ENCODE measurements at places on chromosomes 16 and 17.

DNA sequence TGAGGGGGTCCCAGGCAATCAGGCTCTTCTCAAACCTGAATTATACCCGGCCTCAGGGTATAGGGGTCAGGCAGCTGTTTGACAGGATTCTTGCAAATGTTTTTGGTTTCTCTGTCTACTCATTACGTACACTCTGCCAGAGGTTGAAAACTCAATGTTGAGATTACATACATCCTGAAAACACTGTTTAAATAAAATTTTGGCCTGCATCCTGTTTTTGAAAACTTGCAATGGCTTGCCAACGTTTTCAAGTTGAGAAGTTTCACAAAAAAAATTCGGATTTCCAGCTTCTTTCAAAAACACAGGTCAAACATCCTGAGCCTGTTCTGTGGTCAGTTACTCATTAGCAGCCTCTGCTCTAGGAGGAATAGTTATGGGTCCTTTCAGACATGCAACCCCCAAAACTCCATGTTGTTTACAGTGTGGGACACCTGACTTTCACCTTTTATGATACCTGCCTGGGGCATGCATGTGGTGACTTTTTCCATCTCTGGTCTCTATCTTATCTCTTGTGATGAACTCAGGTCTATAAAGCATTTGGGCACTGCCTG, 577.8 kb downstream of the WWOX start:
- no peak for DNase-seq

DNA sequence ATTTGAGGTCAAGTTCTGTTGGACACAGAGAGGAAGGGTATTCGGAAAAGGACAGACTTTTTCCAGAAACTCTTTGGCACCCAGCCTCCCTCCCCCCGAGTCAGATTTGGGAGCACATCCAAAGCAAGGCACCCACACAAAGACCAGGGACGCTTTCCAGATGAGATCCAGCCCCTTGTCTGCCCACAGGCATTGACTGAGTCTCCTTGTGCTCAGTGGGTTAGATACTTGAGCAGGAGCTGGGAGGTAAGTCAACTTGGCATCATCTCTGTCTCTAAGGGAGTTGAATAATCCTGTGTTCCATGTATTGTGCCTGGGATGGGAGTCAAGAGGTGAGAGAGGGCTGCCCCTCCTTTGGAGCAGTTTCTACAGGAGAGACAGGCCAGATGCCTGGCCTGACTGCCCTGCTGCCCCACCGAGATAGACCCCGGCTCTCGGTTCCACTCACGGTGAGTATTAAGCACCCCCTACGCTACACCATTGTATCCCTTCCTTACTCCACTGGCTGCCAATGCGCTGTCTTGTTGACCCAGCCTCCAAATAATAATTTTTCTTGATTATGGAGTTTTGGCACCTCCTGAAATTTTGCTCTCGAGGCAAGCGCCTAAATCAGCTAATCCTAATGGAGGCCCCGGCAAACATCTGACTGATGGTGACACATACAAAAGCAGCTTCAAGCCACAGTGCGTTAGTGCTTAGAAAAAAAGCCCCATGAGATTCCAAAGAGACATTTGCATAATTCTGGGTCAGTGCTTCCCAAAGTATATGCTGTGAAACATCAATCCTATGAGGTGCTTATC, 29.6 kb upstream of the MAP3K14 start:
- DNase-seq, result no peak

GRCh38 chr16:49659356-49659755, 196.6 kb downstream of the ZNF423 start:
- DNase-seq, result no peak

DNA sequence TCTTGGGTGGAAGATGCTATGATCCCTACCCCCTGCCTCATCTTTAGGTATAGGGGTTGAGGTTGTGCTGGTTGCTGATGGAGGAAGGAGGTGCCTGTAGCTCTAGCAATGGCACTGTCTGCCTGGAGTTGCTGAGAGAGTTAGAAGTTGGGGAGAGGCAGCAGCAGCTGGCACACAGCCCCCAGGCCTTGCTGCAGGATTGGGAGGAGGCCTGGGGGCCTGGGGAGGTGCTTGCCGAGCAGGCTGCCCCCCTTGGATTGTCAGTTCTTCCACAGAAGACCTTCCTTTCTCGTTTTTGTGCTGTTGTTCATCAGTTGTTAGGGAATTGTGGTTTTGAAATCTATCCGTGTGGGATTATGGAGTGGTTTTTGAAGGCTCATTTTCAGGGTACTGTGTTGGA, 52.9 kb downstream of the SEC14L1 start:
- DNase-seq, result no peak

GRCh38 chr17:63946440-63947363, 14.6 kb upstream of the CD79B start:
- peak; percentile 27 for DNase-seq

DNA sequence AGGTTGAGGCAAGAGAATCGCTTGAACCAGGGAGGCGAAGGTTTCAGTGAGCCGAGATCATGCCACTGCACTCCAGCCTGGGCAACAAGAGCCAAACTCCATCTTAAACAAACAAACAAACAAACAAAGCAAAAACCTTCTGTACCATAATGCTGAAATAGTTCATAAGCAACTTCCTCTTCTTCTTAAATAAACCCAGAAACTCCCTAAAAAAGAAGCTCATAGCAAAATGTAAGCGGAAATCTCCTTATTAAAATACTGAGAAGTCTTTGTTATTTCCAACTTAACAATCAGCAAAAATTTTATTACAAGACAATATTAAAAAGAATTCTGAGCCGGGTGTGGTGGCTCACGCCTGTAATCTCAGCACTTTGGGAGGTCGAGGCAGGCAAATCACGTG, 82.8 kb downstream of the FBXL20 start:
- DNase-seq, result no peak

- no peak for DNase-seq
These were observed 9.0 kb downstream of the RHBDF1 start for GRCh38 chr16:63466-63865.

DNA sequence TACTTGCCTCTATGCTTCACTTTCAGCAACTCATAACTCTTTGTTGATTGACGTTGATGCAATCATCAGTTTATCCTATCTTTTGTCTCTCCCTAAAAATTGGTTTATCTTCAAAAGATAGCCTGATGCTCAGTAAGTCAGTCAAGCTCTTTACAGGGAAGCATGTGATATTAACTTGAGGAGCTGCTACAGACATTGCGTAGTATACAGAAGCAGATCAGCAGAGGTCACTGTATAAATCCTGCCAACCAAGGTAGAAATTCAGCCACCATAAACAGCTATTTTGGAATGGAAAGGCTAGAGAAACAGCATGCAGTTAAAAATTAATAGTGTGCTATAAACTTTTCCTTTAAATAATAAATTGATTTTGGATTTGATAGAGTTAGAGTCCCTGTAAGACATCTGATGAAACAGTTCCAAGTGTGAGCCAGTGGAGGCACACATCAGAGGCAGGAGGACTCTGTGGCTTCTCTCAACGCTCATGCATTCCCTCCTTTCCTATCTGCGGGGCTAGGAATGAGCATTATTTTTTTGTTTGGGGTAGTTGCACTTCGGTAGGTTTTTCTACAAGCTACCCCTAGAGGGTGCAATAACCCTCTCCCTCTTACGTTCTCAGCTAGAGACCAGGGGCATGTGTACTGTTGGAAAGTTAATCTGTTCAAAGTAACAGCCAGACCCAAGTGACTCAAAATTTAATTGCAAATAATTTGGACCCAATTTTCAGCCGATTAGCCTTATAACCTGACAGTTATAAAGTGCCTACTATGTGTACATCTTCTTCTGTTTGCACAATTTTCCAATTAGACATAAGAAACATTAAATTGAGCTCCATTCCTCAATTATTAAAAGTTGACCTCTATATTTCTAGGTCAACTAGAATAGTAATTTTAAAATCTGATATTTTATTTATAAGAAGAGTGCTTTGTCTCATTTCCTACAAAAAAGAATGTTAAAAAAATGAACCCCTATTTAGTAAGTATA, 647.7 kb upstream of the SOX9 start:
- no peak for DNase-seq
